ENCODE measurements at places on chromosomes 13 and 19. TPM values are rescaled to one million over a fixed set of nuclear protein-coding genes. Genes with fewer than 3 reads are reported as not detected.

OR7D2 gene
- 0.17 TPM for total RNA-seq

DNA sequence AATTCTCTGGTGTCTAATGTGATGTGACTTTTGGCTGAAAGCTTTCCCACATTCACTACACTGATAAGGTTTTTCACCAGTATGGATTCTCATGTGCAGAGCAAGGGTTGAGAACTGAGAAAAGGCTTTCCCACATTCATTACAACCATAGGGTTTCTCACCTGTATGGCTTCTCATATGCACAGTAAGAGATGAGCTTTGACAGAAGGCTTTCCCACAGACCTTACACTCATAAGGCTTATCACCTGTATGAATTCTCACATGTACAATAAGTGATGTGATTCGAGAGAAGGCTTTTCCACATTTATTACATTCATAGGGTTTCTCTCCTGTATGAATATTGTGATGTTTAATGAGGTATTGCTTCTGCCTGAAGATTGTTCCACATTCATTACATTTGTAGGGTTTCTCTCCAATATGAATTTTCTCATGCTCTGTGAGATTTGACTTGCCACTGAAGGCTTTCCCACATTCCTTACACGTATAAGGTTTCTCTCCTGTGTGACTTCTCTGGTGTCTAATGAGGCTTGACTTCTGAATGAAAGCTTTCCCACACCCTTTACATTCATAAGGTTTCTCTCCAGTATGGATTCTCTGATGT lies 14.0 kb downstream of the ZNF260 start:
- H3K36me3 ChIP-seq: peaks cover 66% of the 10 kb centered on the region
- no peak overlapping the region for H3K4me3 ChIP-seq
- no peak overlapping the region for H3K27ac ChIP-seq
- H3K27me3 ChIP-seq: no peaks in the 10 kb centered on the region
- no peak for DNase-seq

DNA sequence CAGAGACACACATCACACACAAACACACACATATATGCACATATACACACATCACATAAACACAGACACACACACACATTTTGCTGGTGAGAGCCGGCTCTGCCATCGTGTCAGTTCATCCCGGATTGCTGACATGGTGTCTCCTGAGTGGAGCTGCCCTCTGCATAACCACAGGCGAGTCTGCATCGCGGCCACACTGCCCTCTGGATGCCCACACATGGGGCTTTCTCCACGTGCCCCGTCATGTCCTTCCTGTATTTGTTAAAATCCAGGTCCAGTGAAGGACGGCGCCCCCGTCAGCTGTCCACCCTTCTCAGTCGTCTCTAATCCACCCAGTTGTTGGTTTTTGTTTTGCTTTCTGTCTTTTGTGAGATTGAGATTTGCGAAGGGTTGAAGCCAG lies 52.6 kb upstream of the F7 start:
- no peak for DNase-seq
- H3K27ac ChIP-seq: no peak overlapping the region
- no peaks in the 10 kb centered on the region for H3K36me3 ChIP-seq
- H3K4me3 ChIP-seq: no peak overlapping the region
- H3K4me1 ChIP-seq: no peaks in the 10 kb centered on the region

DNA sequence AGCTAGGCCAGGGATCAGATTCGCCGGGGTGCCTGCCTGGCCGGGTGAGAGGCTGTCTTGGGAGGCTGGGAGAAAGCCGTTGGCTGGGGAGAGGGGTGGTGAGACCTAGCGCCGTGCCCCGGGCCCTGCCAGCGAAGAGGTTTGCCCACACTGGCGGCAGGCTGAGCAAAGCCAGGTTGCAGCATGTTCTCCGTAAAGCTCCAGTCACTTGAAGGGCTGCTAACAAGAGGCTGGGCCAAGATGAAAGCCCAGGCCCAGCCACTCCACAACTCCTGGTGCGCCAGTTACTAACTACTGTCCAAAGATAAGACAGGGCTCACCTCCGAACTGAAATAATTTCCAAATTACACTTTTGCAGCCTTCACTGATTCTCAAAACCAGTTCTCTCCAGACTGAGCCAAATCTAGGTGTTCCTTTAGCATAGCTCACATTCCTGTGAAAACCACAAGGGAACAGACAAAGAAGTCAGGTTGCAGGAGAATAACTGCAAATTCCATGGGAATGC lies 16.3 kb downstream of the ELAVL1 start:
- H3K4me3 ChIP-seq: no peak overlapping the region
- peaks cover 6% of the 10 kb centered on the region for H3K4me1 ChIP-seq
- peaks cover 30% of the 10 kb centered on the region for H3K36me3 ChIP-seq
- no peaks in the 10 kb centered on the region for H3K27me3 ChIP-seq
- DNase-seq: no peak
- no peak overlapping the region for H3K27ac ChIP-seq

DNA sequence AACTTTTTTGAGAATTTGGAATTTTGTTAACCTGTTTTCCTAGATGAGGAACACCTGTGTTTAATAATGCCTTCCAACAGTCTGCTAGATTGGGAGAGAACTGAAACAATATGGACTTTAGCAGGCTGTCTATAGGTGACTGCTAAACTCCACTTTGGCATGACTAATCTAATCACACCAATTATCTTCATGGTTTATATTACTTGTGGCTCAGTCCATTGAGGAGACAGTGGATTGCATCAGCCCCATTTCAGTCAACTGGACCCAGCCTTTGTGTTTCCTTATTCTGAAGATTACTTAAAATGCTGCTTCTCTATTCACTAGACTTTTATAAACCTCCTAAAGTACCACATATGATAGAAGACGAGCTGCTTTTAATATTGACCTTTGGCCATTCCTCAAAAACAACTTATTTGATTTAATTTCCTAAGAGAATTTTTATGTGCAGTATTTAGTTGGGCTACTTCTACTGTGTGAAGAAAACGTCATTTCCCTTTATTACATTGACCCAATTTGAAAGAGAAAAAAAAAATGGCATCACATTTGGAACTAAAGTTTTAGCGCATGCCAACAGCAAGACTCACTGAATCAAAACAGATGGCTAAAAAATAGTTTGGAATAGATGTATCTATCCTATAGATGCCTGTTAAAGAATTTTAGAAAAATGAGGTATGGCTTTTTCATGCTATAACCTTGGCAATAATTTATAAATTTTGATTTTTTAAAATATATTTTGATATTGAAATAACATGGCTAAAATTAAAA lies 295.8 kb downstream of the NDFIP2 start:
- no peaks in the 10 kb centered on the region for H3K27me3 ChIP-seq
- no peaks in the 10 kb centered on the region for H3K4me1 ChIP-seq
- H3K27ac ChIP-seq: no peak overlapping the region
- DNase-seq: no peak

DNA sequence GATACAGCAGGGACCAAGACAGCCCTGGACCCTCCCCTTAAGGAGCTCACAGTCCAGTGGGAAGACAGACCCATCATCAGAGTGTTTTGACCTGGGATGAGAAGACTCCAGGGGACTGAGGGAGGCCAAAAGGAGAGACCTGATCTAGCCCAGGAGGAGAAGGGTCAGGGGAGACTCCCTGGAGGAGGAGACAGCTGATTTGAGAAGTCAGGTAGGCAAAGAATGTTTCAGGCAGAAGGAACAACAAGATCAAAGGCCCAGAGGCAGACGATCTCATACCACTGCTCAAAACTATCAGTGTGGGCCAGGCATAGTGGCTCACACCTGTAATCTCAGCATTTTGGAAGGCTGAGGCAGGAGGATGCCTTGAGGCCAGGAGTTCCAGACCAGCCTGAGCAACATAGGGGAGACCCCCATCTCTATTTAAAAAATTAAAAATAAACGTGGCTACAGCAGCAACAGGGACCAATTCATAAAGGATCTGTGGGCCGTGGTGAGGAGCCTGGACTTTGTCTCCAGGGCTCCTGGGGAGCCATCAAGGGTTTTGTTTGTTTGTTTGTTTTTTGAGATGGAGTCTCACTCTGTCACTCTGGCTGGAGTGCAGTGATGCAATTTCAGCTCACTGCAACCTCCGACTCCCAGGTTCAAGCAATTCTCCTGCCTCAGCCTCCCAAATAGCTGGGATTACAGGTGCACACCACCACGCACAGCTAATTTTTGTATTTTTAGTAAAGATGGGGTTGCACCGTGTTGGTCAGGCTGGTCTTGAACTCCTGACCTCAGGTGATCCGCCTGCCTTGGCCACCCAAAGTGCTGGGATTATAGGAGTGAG lies 2.2 kb upstream of the COX6B1 start:
- DNase-seq: no peak
- H3K27me3 ChIP-seq: no peaks in the 10 kb centered on the region
- peak overlapping the region; percentile 10 for H3K27ac ChIP-seq
- H3K4me3 ChIP-seq: no peak overlapping the region
- H3K4me1 ChIP-seq: peaks cover 45% of the 10 kb centered on the region

DNA sequence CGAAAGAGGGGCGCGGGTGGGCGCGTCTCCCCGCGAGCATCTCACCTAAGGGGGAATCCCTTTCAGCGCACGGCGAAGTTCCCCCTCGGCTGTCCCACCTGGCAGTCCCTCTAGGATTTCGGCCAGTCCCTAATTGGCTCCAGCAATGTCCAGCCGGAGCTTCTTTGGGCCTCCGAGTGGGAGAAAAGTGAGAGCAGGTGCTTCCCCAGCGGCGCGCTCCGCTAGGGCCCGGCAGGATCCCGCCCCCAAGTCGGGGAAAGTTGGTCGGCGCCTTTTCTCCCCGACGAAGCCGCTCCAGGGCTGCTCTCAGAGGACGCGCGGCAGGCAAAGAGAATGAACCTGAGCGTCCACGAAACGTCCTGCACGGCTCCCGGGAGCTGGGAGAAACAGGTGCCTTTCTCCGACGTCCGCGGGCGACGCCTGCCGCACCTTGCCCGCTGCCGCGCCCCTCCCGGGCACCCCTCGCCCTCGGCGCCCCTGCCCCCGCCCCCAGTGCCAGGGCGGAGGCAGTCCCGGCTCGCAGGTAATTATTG lies 366 bp upstream of the KL start:
- no peaks in the 10 kb centered on the region for H3K36me3 ChIP-seq
- H3K4me3 ChIP-seq: peak overlapping the region; percentile 45
- H3K4me1 ChIP-seq: peaks cover 11% of the 10 kb centered on the region
- peaks cover 61% of the 10 kb centered on the region for H3K27me3 ChIP-seq
- H3K27ac ChIP-seq: no peak overlapping the region
